NCI-H524 (cell line): ENCODE measurements at places on chromosomes 11 and 22.
A peak's percentile ranks its signal among the peaks of the same experiment; 100 is the strongest.

GRCh38 chr11:102050927-102051575 is 3.8 kb downstream of the CFAP300 start:
- no peak for DNase-seq

DNA sequence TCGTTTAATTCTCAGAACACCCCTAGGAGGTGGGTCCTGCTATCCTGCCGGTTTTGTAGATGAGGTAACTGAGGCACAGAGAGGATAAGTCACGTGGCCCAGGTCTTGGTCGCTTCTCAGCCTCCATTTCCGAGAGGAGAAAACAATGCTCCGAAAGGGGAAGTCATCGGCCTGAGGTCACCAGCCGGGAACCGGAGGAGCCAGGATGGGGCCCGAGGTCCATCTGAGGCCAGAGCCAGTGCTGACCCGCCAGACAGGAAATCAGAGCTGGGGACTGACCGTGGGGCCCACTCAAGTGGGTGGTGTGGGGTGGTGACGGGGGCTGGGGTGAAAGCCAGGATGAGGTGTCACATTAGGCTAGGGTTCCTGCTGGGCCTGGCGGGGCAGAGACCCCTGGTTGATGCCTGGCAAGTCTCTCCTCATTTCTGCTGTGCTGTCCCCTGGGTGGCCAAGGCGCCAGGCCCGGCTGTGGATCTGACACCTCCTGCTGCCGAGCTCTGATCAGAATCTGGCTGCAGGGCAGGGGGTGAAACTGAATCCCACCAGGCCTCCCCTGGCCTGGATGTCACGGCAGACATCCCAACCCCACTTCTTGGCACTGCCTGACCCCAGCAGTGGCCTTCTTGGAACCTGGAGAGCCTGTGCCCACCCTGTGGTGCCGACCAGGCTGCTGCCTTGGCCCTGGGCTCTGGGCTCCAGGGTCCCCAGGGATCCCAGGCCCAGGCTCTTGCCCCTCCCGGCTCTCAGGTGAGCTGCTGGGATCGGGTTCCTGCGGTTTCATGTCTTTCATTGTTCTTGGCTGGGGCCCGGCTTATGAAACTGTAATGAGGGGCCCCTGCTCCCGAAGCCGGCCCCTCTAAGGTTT is 12.0 kb downstream of the TRIOBP start:
- no peak for DNase-seq

DNA sequence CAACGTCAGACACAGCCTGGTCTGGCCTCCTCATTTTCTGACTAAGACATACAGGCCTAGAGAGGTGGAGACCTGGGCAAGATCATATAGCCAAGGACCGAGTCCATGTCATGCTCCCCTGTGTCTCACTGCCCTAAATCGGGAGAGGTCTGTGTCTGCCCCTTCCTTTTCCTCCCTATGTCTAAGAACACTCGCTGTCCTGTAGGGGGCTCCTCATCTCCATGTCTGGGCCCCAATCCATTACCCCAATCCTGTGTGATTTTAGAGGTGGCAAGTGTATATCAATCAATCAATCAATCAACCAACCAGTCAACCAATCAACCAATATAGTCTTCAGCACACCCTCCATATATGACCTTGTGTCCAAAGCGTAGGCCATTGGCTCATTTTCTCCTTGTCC is 125.7 kb downstream of the KIRREL3 start:
- DNase-seq, result no peak

DNA sequence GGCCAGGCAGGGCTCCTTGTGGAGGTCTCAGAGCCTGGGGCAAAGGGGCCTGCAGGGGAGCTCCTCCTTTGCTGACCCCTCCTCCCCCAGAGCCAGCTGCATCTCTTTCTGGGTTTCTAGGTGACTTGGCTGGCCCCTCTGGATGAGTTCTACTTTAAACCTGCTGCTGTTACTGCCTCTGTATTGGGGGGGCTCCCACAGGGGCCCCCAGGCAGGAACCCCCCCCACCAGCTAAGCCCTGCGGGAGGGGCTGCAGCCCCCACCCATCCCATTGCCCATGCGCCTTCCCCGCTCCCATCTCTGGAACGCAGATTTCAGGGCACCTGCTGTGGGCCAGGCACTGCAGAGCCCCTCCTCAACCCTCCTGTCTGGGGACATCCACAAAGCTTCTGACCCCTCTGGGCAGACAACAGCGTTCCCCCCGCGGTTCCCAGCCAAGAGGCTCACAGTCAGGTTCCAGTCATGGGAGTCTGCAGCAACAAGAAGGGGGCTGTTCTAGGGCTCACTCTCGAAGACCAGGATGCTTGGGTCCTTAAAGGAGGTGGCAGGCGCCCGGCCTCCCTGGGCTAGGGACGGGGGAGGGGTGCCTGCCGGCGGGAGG is 815 bp upstream of the PLCB3 start:
- DNase-seq, result no peak

DNA sequence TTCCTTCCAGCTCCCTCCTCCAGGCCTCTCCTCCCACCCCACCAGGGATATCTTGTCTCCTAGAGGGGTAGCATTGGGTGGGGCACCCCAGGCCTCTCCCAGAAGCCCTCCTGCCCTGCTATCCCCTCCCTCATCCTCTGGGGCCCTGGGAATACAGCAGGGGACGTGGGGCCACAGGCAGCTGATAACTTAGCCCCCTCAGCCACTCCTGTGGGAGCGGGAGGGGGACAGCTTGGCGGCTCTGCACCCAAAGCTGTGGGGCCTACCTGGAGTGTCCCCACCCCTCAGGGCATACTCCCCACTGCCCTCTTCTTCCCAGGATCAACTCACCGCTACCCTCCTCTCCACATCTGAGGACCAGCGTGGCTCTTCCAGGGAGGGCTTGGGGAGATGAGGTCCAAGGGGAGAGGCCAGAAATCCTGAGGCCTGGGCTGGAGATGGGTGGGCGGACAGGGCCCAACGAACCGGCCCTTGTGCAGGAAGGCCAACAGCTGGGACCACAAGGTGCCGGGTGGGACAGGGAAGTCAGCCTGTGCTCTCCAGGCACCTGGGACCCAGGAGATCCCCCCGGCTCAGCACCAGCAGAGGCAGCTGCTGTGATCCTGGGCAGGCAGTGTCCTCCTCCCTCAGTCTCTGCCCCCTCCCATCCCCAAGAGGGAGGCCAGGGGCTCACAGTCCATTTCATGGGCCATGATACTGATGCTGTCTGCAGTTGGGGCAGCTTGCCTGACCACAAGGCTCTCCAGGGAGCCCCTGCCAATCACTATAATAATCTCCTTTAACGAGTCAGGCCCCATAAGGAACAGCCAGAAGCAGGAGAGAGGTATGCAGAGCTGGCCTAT is 23.2 kb downstream of the NEAT1 start:
- DNase-seq, result no peak

- DNase-seq, result no peak
Observed at GRCh38 chr11:120219232-120219937, 8.6 kb downstream of the OAF start.

DNA sequence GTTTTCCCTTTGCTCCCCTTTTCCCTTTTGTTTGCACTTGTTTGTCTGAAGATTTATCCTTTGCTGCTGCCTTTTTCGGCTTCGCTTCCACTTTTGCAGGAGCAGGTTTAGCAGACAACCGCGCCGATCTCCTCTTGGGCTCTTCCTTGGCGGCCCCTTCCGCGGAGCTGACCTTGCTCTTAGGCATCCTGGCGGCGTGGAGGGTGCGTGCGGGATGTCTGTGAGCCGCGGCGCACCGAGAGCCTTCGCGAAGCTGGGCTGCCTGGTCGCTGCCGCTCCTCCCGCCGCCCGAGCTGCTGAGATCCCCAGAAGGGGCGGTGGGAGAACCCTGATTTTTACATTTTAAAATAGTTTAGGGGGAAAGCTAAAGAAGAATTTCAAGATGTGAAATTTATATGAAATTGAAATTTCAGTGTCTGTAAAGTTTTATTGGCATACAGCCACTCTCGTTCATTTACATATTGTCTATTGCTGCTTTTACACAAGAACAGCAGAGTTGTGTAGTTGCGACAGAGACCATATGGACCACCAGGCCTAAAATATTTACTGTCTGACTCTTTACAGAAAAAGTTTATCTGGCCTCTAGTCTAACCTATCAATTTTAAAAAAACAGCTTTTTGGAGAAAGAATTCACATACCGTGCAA is 105.2 kb upstream of the RRM1 start:
- no peak for DNase-seq

DNA sequence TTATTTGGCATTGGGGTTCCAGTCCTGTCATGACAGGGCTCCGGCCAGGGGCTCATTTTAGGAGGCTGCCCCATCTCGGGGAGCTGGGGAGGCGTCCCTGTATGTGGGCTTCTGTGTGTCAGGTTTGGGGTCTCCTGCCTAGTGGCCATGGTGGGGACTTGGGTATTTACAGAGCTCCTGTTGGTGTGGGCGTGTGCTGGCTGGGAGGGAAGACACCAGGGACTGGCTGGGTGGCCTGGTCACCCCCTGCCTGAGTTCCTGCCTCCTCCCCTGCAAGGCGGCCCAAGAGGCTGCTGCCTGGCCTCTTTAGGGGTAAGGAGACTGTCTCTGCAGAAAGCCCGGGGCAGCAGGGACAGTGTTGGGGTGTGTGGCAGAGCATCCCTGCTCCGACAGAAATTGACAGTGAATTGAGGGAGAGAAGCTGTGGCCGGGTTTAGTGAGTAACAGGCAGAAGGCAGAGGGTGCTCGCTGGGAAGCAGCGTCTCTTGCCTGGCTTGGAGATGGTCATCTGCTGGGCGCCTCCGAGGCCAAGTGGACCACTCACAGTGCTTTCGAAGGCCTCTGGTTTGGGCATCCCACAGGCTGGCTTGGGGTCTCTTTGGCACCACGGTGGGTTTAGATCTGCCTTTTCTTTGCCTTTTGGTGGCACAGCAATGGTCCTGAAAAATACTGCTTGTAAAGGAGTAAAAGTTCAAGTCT is 40.3 kb upstream of the GRAMD4 start:
- DNase-seq, result no peak

DNA sequence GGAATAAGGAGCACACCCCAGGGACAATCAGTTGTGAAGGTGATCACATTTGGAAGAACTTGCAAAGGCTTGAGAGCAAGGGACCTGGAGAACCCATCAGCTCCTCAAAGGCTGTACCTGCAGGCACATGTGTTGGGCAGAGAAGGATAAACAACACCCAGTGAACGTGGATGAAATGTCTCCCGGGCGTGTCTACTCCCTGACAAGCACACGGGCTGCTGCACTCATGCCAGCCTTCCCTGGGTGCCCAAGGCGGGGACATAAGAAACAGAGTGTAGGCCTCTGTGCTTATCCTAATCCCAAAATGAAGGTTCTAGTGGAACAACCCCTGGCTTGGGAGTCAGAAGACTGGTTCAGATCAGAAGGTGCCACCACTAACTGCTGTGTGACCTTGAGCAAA is 46.7 kb downstream of the DSCAML1 start:
- no peak for DNase-seq

- DNase-seq, result no peak
Observed at GRCh38 chr22:47691152-47691895, 928.9 kb downstream of the TBC1D22A start.

DNA sequence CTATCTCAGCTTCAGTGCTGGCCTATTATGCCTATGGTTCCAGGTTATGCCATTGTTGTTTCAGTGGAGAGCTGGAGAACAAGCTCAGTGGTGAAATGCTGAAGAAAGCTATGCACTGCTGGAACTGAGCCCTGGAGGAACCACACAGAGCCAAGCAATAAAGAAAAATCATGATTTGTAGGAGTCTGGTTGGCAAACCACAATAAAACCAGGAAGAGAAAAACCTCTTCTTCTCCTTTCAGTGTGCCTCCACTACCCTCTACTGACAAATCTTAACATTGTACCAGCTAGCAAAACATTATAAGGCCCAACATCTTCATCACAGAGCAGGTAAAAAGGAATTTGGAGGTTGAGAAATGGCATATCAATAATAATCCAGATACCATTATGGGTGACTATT is 5.3 kb downstream of the OR51F2 start:
- DNase-seq, result no peak

DNA sequence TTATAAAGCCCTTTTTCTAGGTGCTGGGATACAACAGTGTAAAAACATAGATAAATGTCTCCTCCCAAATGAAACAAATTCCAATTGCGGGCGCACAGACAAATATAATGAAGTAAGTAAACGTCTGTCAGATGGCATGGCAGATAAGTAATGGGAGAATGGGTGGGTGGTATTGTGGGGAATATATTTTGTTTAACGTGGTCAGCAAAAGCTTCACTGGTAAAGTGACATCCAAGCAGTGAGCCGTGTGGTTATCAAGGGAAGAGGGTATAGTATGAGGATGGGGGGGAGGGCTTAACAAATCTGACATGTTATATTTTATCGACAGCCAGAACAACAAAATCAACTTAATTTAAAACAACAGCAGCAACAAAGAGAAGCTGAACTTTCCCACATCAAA is 1.2 kb downstream of the SVIP start:
- DNase-seq, result peak; percentile 28

GRCh38 chr11:35736952-35737351 is 74.4 kb downstream of the TRIM44 start:
- DNase-seq, result no peak

DNA sequence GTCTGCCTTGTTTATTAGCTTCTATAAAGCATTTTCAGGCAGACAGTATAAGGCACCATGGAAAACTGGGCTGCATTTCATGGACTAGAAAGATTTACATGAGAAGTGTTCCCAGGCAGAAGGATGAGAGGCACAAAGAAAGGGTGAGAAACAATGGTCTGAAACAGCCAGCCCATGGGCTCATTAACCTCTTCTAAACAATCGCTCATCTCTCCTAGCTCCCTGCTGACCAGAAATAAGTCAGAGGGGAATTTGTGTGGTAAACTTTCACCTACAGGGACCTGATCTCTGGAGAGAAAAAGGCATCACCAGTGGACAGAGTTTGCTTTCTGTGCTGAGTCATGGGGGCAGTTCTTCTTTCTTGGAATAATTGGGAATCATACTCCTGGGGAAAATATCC is 51.8 kb upstream of the KIRREL3 start:
- no peak for DNase-seq

- DNase-seq, result peak; percentile 7
Observed at GRCh38 chr11:110173811-110174644, 80.8 kb downstream of the ZC3H12C start.

DNA sequence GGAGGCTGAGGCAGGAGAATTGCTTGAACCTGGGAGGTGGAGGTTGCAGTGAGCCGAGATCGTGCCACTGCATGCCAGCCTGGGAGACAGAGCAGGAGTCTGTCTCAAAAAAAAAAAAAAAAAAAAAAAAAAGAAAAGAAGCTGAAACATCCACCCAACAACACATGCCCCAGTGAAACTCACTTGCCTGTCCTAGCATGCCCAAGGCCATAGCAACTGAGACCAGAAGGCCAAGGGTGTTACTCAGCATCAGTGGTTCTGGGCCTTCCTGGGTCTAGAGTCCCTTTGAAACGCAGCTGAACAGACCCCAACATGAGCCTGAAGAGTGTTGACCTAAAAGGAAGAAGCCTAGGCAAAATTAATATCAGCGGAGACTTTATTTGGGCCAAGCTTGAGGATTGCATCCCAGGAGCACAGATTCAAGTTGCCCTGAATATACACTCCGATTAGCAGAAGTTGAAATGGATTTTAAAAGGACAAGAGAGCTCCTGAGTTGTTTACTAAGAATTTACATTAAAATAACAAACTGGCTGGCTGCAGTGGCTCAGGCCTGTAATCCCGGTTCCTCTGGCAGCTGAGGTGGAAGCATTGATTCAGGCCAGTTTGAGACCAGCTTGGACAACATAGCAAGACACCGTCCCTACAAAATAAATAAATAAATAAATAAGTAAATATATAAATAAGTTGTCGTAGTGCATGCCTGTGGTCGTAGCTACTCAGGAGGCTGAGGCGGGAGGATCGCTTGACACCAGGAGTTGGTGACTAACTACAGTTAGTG is 7.0 kb downstream of the PRDX5 start:
- no peak for DNase-seq
